ENCODE measurements at places on chromosomes 13 and 19.
A peak's percentile ranks its signal among the peaks of the same experiment; 100 is the strongest.

GRCh38 chr13:50936679-50937078 lies 27.1 kb downstream of the RNASEH2B start:
- no peak for DNase-seq

- DNase-seq = no peak
Observed at GRCh38 chr19:55528030-55528803, 8.7 kb downstream of the SBK2 start.

- DNase-seq = no peak
Observed at GRCh38 chr19:23437901-23438300, 42.6 kb upstream of the ZNF91 start.

DNA sequence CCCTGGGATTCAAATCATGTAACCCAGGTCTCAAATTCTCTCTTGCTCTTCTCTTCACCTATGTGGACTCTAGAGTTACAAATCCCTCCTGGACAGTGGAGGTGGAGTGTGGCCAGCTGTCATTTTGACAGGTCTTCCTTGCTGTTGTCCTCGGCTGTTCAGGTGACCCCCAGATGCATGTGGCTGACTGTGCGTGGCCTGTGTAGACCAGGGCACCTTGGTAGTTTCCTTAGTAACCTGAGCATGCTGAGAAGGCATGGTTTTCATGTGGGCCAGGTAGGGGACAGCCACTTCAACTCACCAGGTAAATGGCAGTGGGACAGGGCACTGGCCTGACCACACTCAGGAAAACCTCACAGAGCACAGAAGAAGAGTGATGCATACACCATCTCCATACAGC lies 155.0 kb upstream of the TSHZ3 start:
- no peak for DNase-seq

DNA sequence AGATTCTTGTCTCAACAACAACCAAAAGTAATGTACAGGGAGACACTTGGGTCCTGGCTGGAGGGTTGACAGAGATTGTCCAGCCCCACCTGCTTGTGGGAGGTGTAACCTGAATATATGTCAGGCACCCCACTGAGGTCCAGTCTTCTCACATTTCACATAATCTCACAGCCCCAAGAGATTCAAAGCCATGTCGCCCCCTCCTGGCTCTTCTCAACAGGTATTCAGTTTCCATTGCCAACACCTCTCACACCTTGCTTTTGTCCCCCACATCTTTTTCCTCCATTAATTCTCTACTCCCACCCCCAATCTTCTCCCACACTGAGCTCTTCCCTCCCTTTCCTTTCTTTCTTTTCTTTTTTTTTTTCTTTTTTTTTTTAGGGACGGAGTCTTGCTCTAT lies 11.2 kb downstream of the UNC13A start:
- DNase-seq = no peak

GRCh38 chr19:8252922-8253589 lies 43.9 kb downstream of the CERS4 start:
- DNase-seq = peak; percentile 73

GRCh38 chr13:27158335-27158734 lies 13.3 kb downstream of the USP12 start:
- no peak for DNase-seq

GRCh38 chr13:114285166-114285808 lies 3.9 kb downstream of the UPF3A start:
- DNase-seq = no peak

DNA sequence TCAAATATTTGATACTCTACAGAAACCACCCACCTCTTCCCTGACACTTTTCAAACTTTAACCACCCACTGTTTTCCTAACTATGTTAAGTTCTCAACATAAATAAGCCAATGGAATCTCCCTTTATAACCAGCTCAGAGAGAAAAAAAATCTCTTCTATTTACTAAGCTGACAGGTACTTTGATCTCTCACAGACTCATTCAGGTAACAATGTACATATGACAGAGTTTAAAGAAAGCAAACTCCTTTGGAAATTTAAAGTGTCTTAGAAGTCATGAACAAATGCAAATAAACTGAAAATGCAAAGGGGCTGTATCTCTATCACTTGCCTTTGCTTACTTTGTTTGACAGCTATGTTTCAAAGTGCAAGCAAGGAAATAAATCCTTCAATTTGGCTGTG lies 109.3 kb downstream of the KLF12 start:
- no peak for DNase-seq

DNA sequence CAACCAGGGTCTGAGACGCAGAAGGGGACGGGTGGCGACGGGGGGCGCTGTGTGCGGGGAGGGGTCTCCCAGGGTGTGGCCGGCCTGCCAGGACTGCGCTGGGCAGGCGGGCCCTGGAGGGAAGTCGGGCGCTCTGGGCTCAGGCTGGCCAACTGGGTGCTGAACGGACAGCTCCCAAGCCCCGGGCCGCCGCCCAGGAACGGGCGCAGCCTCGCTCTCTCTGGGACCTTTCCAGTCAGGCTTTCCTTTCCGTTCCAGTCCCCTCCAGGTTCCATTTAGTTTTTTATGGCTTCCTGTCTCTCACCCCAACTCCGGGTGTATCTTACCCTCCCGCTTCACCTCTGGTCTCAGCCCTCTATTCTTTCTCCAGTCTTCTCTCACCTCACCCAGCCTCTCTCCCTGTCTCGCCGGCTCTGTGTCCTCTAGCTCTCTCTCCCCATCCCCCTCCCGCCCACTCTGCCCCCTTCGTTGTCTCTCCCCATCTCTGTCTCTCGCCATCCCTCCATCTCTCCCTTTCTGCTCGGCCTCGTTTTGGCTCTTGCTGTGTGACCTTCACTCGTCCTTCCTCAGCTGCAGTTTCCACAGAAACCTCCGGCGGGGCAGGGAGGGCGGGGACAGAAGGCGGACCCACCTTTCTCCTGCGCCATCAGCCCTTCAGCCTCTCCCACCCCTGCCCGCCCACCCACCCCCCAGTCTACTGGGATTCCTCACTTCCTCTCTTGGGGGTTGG lies 3.3 kb upstream of the ATP1A3 start:
- DNase-seq = no peak

- DNase-seq = no peak
Observed at GRCh38 chr19:57587529-57587928, 3.6 kb downstream of the ZIK1 start.

- no peak for DNase-seq
Observed at GRCh38 chr13:45301263-45301662, 39.7 kb downstream of the TPT1 start.

- DNase-seq = no peak
Observed at GRCh38 chr19:33195645-33196347, 1.7 kb downstream of the LRP3 start.

DNA sequence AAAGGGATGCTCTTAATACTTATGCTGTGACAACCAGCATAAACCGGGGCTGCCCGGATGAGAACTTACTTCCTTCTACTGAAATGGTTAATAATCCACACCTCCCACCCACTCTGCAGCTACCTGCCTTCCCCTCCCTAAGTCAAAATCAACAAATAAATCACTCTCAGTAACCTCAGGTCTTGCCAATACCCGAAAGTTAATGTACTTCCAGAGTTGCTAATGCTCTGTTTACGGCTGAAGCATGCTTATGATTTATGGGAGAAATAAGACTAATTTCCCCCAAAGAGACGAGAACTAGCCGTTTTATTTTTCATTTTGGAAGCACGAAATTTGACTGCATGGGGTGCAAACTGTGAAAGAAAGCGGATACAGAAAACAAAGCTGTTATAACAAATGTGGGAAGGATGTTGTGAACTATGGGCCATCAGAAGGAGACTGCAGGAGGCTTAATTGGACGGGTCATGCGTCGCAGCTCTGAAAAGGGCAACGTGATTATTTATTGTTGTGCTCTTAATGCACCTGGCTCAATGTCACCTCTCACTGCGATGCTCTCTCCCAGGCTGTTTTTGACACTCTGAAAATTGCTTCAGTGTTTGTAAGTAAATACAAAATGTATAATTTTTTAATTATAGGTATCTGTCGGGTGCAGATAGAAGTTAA lies 114.0 kb upstream of the SLC7A1 start:
- no peak for DNase-seq

GRCh38 chr13:76854894-76855293 lies 31.3 kb downstream of the KCTD12 start:
- DNase-seq = no peak

GRCh38 chr19:18660051-18660910 lies 23.2 kb upstream of the CRTC1 start:
- DNase-seq = no peak

DNA sequence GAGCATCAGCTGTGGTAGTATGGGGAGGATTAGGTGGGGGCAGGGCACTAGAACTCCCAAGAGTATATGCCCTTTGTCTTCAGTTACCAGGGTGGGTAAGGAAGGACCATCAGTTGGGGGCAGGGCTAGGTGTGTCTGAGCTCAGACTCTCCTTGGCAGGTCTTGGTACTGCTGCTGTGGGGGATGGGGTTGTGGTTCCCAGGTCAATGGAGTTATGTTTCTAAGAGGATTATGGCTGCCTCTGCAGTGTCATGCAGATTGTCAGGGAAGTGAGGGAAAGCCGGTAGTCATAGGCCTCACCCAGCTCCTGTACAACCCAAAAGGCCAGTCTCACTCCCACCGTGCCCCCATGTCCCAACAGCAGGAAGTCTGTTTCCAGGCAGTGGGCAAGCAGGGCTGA lies 8.8 kb upstream of the ZNF578 start:
- DNase-seq = no peak

- DNase-seq = no peak
Observed at GRCh38 chr19:28065026-28065425, 1147.9 kb downstream of the UQCRFS1 start.

DNA sequence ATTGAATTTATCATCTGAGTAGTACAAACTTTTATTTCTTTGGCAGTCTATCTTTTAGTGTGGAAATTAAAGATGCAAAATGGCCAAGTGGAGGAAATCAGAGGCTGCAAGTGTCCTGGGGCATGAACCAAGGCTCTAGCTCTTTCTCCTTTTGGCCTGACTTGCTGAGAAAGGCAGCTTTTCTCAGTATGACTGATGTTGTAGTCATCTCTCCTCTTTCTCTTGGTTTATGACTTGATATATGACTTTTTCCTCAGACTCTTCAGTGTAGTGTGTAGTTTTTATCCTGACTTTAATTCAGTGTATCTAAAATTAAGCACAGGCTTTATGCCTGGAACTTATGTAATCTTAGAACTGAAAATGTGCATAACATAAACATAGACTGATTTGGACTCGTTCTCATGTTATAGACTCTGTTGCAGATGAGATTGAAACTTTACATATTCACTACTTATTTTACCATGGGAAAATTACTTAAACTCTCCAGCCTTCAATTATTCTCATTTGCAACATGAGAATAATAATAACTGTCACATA lies 65.7 kb downstream of the SLITRK5 start:
- no peak for DNase-seq

DNA sequence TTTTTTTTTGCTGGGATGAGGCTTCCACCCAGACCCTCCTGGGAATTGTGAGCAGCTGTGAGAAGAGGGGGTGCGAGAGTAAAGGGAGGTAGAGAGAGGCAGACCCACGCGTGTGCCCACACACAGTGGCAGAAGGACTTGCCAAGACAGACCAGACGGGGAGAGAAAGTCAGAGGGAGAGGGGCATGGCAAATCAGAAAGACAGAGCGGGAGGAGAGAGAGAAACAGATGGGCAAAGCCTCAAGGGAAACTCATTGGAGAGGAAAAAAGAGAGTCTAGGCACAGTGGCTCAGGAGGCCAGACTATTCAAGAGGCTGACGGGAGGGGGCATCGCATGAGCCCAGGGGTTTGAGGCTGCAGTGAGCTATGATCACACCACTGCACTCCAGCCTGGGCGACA lies 17.0 kb downstream of the CATSPERG start:
- DNase-seq = no peak

GRCh38 chr19:56507446-56508289 lies at the start of gene ZNF471:
Gene ZNF471, plus strand, starts transcription at chr19:56507855. Its CDS starts 3,717 bp downstream, at chr19:56511572.
- DNase-seq = peak; percentile 75

All from stimulated activated CD4-positive, alpha-beta T cell treated with anti-CD3 and anti-CD28 coated beads, Interleukin-4, amount 100 ng/mL, for 4 hours (primary cell).